CD4-positive, CD25-positive, alpha-beta regulatory T cell (primary cell): ENCODE measurements at places on chromosomes 11 and 22. TPM values are rescaled to one million over a fixed set of nuclear protein-coding genes. Genes with fewer than 3 reads are reported as not detected.

GRCh38 chr22:42990131-42990838, 24.7 kb downstream of the PACSIN2 start:
- no peak for DNase-seq

DNA sequence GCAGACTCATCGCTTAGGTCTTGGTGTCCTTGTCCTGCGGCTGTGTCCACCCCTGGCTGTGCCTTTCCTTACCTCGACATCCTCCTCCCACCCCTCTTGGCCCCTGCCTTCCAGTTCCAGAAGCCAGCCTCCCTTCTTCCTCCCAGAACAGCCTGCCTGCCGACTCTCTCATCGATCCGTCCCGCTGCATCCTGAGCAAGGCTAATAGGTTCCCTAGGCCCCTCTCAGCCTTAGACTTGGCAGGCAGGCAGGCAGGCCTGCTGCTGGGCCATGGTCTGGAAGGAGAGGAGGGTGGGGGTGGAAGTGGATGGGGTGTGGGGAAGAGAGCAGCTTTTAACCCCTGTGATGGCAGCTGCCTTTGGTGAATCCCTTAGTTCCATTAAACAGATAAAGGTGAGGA, 196.7 kb upstream of the TBCEL start:
- no peak for DNase-seq

DNA sequence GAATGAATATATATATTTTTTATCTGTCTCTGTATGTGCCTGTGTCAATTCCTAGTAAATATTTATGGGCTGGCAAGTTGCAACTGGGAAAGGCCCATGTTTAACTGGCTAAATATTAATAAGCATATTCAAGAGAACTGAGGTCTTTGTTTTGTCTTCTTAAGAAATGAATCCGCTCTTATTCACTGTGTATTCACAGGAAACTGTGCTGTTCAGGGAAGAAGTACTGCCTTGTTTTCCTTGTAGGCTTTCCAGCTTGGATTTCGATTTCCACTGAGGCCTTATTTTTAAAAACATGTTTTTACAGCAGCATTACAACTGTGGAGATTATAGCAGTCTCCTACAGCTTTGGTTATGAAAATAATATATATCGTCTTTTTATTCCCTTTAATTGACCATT, 64.7 kb downstream of the LDLRAD3 start:
- no peak for DNase-seq

VWCE gene
- polyA plus RNA-seq: not detected

TTLL8 gene
- not detected for polyA plus RNA-seq

SMCO4 gene
- polyA plus RNA-seq: 4.8 TPM

BCO2 gene
- polyA plus RNA-seq: not detected

LIF gene
- not detected for polyA plus RNA-seq
